NCI-H69 (cell line): ENCODE measurements at places on chromosomes 5 and 9.

DNA sequence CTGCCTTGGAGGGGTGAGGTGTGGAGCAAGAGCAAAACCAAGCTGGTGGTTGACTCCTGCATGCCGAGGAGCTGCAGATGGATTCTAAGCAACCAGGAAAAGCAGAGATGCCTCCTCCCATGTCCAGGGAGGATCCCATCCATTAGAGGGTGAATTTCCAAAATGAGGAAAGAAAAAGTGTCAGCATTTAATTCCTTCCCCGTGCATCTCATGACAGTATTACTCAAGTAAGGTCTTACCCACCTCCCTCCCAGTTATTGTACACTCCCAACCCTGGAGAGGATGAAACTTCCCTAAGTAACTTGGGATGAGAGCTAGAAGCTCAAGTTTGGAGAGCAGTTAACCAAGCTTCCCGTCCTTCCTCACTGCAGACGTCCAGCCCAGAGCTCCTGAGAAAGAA lies 19.9 kb downstream of the C9orf152 start:
- no peak for DNase-seq

DNA sequence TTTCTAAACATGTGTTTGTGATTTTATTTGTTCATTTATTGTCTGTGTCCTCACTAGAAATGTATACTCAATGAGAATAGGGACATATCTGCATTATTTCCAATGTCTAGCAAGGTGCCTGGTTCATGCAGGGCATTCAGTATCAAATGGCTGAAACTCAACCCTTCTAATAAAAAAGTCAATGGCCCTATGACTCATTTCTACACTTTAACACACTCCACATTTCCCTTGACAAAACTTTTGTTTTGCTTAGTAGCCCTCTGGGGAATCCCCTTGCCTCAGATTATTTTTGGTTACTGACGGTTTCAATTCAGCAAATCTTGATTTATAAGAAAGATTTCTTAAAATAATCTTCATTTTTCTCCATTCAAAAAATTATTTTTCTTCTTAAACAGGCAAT lies 206.0 kb upstream of the DMRTA1 start:
- DNase-seq, result peak; percentile 41

GRCh38 chr5:57878301-57878722 lies 395.7 kb upstream of the ACTBL2 start:
- DNase-seq, result no peak

DNA sequence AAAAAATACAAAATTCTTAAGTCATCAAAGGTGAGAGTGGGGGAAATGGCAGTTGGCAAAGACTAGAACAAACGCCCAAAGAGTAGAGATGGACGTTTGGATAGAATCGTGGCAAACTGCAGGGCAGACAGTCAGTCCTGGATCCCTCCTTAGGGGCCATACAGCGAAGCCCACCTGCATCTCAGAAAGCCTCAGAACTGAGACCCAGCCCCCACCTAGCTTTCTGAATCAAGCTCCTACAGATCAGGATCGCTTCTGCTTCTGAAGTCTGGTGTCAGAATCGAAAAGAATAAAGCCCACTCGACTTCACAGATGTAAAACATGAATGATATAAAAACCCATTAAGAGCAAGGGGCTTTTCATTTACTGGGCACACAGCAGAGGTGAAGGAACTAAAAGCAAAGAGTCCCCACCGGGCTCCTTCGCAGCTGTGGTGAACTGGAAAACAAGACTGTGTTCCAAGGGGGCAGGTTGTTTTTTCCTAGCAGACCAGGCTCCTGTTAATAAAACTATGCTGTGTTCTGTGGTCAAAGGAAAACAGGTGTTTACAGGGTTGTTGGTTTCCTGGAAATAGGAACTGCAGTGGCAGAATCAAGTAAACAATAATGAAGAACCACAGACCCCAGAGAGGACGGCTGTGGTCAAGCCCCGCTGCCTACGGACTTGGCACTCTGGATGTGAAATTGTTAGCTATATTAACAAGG lies 91.8 kb downstream of the TLE1 start:
- DNase-seq, result no peak

DNA sequence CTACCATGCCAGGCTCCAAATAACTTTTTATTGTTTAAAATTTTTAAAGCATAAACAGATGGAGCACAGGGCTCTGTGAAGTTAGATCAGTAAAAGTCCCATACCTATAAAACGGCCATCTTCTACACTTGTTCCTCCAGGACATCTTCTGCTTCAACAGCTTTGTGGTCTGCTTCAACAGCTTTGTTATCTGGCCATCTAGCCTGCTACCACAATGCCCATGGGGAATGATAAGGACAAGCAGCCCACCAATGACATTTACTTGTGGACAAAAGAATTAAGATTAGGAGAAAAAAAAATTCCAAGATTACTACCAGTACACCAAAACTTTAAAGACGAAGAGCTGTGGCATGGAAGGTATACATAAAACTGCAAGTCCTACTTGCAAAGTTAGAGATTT lies 2.2 kb upstream of the VPS13A start:
- DNase-seq, result no peak

DNA sequence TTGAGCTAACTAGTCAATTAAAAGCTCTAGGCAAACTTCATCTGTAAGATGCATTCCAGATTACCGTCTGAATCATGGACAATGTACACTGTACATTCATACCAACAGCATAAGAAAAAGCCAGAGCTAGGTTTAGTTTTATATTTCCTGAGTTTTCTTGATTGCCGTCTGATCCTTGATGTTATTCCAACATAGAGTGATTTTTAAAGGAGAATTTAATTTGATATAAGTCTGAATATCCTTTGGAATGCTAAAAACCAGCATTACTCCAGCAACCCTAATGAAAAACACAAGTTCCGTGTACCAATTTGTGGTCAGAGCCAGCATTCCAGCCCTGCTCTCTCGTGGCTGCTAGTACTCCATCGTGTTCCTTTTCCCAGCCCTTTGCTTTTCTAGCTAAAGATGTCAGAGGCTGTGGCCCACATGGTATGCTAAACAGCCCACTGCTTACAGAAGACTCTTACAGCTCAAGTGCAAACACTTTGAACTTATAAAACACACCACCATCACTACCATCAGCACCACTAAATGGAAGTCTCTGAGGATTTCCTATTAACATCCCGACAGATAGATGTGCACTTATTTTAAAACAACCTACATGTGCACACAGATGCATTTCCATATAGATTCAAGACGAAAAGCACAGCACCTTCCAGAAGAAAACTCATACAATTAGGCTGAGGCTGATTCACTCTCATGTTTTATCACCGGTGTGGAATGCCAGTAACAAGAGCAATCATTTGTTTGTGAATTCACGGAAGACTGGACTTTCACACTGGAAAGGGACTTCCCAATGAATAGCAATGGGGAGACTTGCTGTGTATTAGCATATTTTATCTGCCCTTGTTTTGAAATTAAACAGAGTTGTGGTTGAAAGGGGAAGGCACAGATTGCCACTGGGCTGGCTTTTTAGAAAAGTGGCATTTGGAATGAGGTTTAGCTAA lies 246.9 kb upstream of the GAS1 start:
- DNase-seq, result no peak

DNA sequence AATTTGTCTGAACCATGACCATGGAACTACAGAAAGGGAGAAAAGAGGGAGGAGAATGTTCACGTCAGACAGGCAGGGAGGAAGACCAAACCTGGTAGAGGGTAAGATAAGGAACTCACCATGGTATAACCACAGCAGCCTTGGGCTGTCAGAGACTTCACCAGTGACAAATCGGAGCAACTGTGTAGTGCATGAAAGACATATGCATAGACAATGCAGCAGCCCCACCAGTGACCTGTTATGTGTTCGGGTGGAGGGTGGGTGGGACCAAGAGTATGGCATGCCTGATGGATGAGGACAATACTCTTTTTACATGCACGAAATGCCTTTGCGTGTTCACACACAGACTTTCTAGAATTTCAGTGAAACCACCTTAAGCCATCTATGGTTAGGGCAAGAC lies 221.8 kb upstream of the RASEF start:
- DNase-seq, result no peak

DNA sequence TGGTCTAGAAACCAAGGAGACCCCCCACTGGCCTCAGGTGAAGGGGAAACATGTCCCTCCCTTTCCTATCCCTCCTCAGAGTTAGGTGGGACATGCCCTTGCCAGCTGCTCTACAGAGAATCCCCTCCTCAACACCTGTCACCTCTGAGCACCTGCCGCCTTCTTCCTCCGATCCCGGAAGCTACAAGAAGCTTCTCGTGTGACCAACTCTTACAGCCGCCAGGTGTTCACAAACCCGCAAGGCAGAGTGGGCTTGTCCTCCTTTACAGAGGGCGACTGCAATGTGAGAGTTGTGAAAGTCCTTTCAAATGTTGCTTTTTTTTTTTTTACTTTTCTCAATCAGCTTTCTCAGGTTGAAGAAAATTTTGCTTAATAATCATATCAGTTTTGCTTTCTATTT lies 3.7 kb upstream of the ICE1 start:
- peak; percentile 66 for DNase-seq

GRCh38 chr9:138105561-138106505 lies 228.3 kb downstream of the CACNA1B start:
- DNase-seq, result no peak

- DNase-seq, result no peak
Measured at GRCh38 chr5:131671994-131672655, 37.1 kb upstream of the RAPGEF6 start.

GRCh38 chr5:86786955-86787354 lies 169.2 kb downstream of the COX7C start:
- peak; percentile 80 for DNase-seq

DNA sequence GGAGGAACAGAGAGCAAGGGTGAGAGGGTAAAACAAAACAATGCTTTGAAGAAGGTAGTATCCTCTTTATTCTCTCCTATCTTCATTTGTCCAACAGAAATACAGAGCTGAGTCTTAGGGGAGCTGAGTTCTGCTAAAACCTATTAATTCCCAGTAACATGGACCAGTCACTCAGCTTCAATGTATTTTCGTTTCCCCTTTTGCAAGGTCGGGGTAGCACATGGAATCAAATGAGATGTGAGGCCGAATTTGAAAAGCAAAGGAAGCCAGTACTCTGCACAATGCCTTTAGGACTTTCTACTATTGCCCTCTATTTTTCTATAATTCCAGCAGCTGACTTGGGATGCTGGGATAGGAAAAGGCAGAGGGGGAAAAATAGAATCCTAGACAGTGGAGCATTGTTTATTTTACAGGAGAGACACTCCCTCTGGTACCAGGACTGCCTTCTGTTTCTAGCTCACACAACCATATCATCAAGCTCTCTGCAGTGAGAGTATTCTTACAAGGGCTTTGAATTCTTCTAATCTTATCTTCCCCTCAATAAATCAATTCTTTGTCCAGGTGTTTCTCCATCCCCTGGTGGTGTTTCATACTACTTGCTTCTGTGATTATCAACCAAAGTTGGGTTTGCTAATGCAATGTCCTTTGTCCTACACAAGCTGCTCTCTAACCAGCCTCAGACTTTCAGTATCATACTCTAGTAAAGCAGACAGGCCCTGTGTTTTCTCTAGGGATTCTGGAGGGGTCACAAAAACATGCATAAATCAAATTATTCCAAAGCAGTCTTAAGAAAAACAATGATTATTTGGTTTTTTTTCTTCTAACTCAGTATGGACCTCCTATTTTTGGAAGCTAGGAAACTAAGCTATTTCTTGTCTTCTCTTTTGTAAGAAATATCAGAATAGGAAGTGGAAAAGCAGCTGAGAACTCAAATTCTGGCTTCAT lies 341.5 kb downstream of the OSTF1 start:
- DNase-seq, result no peak

DNA sequence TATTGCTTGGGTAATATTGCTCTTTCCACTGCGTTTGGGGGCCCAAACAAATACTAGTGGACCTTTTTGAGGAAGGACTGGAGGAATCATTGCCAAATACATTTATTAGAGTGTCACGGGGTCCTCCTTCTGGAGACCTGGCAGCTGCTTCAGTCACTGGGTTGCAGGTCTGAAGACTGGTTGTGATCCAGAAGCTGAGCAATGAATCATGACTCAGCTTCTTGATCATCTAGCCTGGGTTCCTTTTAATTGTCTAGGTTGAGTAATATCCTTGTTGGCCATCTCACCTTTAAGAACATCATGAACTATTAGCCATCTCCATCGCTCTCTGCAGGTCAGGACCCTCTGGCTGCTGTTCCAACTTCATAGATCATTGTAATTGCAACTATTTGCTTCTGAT lies 15.4 kb upstream of the UBAP1 start:
- DNase-seq, result no peak
